ENCODE measurements at places on chromosomes 11 and 22.

DNA sequence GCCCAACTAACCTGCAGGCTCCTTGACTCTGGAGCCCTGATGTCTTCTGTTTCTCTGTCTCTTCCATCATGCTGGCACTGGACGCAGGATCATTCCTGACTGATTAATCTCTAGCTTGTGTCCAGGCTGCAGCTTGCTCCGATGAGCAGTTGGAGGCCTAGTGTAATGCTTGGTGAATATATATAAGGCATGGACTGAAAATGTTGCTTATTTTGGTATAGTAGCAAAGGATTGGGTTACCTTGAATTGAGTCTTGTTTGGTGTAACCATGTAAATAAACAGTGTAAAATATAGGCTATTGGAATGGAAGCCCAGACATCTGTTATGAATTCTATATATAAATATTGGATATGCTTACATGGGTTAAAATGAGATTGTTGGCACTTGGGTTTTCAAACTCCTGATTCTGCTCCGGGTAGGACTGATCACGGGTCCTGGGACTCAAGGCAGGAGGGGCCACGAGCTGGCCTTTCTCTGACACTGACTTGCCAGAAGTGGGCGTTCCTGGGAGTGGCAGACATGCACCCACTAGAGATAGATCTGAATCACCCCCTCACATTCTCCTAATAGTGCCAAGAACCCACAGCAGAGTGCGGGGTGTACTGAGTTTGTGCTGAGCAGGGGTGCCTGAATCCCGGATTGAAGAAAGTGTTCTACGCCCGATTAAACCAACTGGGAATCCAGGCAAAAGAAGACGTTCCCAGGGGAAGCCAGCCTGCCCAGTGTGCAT is 25.8 kb downstream of the LRP5 start:
- DNase-seq = no peak

GRCh38 chr11:117713538-117713991 is 83.5 kb downstream of the DSCAML1 start:
- no peak for DNase-seq

GRCh38 chr11:110985547-110985946 is 260.0 kb upstream of the POU2AF2 start:
- DNase-seq = no peak

- DNase-seq = no peak
Observed at GRCh38 chr11:13776134-13776815, 107.8 kb downstream of the FAR1 start.

DNA sequence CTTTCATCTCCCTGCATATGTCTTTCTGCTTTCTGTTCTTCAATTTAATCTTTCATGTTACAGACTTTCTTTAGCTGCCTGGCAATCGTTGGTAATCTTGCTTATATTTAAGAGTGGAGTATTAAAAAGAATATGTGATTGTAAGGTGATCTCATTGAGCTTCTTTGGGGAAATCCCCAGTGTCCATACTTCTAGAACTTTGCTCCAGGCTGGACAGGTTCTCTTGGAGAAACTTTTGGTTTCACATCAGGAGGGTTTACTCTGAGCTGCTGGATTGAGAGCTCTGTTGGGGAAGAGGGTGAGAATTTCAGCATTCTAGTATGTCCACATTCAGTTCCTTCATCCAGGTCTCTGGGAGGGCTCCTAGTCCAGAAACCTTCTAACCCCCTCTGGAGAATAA is 16.1 kb downstream of the LRRC75B start:
- no peak for DNase-seq

GRCh38 chr11:93005239-93005638 is 35.8 kb downstream of the MTNR1B start:
- no peak for DNase-seq

DNA sequence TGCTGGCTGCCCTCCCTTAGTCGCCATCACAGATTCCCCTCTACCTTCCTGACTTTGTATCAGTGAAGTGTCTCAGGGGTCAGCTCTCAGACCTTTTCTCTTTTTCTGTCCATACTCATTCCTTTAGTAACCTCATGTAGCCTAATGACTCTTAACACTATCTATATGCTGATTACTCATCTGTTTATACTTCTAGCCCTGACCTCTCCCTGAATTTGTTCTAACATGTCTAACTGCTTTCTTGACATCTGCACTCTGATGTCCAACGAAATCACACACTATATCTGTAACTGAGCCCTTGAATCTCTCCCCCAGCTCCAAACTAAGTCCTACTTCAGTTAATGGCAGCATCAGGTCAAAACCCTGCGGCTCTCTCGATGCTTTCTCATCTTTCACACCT is 135.8 kb upstream of the TIMP3 start:
- no peak for DNase-seq

GRCh38 chr11:69708736-69709401 is 5.0 kb upstream of the FGF19 start:
- DNase-seq = no peak

GRCh38 chr11:128493570-128493965 is 93.8 kb downstream of the ETS1 start:
- no peak for DNase-seq

DNA sequence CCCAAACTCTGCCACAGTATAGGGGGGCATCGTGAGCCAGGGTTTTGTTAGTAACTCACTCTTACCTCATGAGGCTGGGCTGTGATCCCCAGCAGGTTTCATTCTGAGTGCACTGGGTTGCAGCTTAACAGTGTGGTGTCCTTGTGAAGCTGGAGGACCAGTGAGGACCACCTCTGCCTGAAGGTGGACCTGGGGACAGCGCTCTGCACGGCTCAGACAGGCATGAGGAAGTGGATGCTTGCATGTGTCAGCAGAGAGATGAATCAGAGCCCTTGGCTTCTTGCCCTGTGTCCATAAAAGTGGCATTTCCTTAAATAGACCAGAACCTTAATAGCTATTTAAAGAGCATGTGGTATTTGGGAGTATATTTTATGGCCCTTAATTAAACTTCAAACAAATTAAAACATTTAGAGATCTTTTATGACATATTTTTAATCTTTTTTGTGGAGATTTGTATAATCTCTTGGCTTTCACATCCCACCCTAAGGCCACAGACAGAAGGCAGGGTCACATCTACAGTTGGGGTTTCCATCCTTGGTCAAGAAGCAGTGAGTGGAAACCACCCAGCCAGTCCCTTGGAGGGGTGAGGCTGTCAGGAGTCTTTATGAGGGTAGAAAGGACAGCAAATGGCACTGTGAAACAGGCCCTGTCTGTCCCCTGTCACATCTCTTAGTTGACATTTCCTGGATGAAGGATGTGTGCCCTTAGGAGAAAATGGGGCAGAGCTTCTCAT is 24.8 kb upstream of the ADORA2A start:
- no peak for DNase-seq

- DNase-seq = no peak
Observed at GRCh38 chr11:47905358-47906059, 57.4 kb upstream of the NUP160 start.

- peak; percentile 72 for DNase-seq
Observed at GRCh38 chr11:131495423-131495822, 125.0 kb downstream of the NTM start.

GRCh38 chr11:118001494-118001971 is 15.3 kb downstream of the IL10RA start:
- DNase-seq = no peak

DNA sequence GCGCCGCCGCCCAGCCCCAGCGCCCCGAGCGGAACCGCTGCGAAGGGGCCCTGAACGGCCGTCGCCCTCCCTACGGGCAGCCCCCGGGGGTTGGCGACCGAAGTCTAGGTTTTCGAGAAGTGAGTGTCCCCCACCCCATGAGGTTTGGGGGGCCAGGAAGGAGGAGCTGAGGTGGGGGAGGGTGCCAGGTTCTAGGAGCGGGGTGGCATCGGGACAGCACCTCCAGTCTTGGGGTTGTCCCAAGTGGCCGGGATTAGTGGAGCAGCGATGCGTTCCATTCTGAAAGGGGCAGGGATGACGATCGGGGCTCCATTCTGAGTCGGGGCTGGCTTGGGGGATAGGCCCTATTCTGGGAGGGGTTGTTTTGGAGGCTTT is 408 bp downstream of the PPP2R5B start:
- peak; percentile 62 for DNase-seq

- DNase-seq = no peak
Observed at GRCh38 chr11:45411228-45411946, 125.2 kb upstream of the SYT13 start.

GRCh38 chr11:70667767-70668166 is 269.4 kb downstream of the CTTN start:
- no peak for DNase-seq

All from brain (organoid and tissue), 16 donors.